ENCODE measurements at places on chromosomes 3 and 15.
A peak's percentile ranks its signal among the peaks of the same experiment; 100 is the strongest.

GRCh38 chr15:82159922-82160321 lies 102.6 kb downstream of the EFL1 start:
- no peaks in the 10 kb centered on the region for H3K4me1 ChIP-seq
- H3K4me3 ChIP-seq: no peak overlapping the region
- no peak for DNase-seq
- H3K36me3 ChIP-seq: no peaks in the 10 kb centered on the region
- no peak overlapping the region for H3K27ac ChIP-seq

- no peaks in the 10 kb centered on the region for H3K27me3 ChIP-seq
- DNase-seq: no peak
- H3K36me3 ChIP-seq: no peaks in the 10 kb centered on the region
- no peaks in the 10 kb centered on the region for H3K4me1 ChIP-seq
- H3K27ac ChIP-seq: no peak overlapping the region
- H3K4me3 ChIP-seq: no peak overlapping the region
Measured at GRCh38 chr3:40847551-40847992, 322.8 kb downstream of the ZNF621 start.

- H3K27me3 ChIP-seq: no peaks in the 10 kb centered on the region
- no peak overlapping the region for H3K4me3 ChIP-seq
- DNase-seq: peak; percentile 50
- H3K36me3 ChIP-seq: no peaks in the 10 kb centered on the region
- H3K4me1 ChIP-seq: peaks cover 13% of the 10 kb centered on the region
- H3K27ac ChIP-seq: peak overlapping the region; percentile 11
Measured at GRCh38 chr3:133540896-133541674, 32.4 kb upstream of the CDV3 start.

GRCh38 chr3:62632510-62633294 lies 242.5 kb downstream of the CADPS start:
- H3K4me3 ChIP-seq: no peak overlapping the region
- no peaks in the 10 kb centered on the region for H3K36me3 ChIP-seq
- H3K27me3 ChIP-seq: no peaks in the 10 kb centered on the region
- DNase-seq: peak; percentile 60

DNA sequence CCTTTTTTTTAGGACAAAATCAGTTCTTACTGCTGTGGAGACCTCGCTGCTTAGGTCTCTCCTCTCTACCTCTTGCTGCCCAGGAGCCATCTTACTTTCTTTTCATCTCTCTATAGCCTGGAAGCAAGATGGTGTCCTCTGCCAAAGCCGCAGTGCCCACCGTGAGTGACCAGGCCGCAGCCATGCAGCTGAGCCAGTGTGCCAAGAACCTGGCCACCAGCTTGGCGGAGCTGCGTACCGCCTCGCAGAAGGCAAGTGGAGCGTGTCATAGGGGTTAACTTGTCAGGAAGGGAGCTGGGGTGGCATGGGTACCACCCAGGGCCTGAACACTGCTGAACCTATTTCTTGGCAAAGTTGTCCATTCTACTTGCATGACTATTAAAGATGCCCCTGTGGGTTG lies 320.3 kb upstream of the TPM1 start:
- DNase-seq: no peak
- H3K4me3 ChIP-seq: no peak overlapping the region
- no peaks in the 10 kb centered on the region for H3K4me1 ChIP-seq
- no peaks in the 10 kb centered on the region for H3K27me3 ChIP-seq
- no peak overlapping the region for H3K27ac ChIP-seq

- peaks cover 16% of the 10 kb centered on the region for H3K4me1 ChIP-seq
- peak overlapping the region; percentile 65 for H3K27ac ChIP-seq
- no peak overlapping the region for H3K4me3 ChIP-seq
Measured at GRCh38 chr3:14485981-14486380, 54.2 kb downstream of the GRIP2 start.

- no peaks in the 10 kb centered on the region for H3K4me1 ChIP-seq
- H3K36me3 ChIP-seq: no peaks in the 10 kb centered on the region
- no peak for DNase-seq
- H3K27me3 ChIP-seq: no peaks in the 10 kb centered on the region
- H3K27ac ChIP-seq: no peak overlapping the region
Measured at GRCh38 chr15:22995795-22996194, 15.6 kb upstream of the CYFIP1 start.

- no peaks in the 10 kb centered on the region for H3K4me1 ChIP-seq
- H3K4me3 ChIP-seq: no peak overlapping the region
- H3K36me3 ChIP-seq: no peaks in the 10 kb centered on the region
- no peaks in the 10 kb centered on the region for H3K27me3 ChIP-seq
Measured at GRCh38 chr3:41569632-41570305, 370.5 kb downstream of the CTNNB1 start.

DNA sequence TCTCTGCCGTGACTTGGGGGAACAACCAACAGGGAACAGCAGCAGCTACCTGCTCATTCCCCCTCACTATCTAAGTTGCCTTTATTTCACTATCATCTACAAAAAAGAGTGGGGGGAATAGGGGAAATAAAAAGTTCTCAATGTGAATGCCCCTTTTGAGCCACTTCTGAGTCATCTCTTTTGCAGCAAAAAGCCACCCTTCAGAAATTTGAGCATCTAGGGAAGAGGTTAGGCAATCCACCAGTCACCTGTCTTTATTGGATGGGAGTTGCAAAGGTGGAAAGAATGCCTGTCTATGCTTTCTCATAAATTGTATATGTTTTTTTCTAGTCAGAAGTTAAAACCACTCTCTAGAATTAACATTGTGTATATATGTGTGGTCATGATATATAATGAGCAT lies 41.1 kb downstream of the GPD1L start:
- no peak for DNase-seq
- no peaks in the 10 kb centered on the region for H3K4me1 ChIP-seq
- no peaks in the 10 kb centered on the region for H3K36me3 ChIP-seq
- no peak overlapping the region for H3K27ac ChIP-seq
- H3K4me3 ChIP-seq: no peak overlapping the region

GRCh38 chr3:492586-493316 lies 296.2 kb downstream of the CHL1 start:
- peak overlapping the region; percentile 39 for H3K4me3 ChIP-seq
- no peaks in the 10 kb centered on the region for H3K27me3 ChIP-seq
- no peaks in the 10 kb centered on the region for H3K36me3 ChIP-seq
- 0 out of 2 replicates have a peak, but pooled peaks cover 2% of the 10 kb centered on the region for H3K4me1 ChIP-seq
- DNase-seq: peak; percentile 36

- H3K4me1 ChIP-seq: peaks cover 12% of the 10 kb centered on the region
- H3K4me3 ChIP-seq: no peak overlapping the region
- no peaks in the 10 kb centered on the region for H3K27me3 ChIP-seq
- DNase-seq: peak; percentile 75
- no peak overlapping the region for H3K27ac ChIP-seq
- no peaks in the 10 kb centered on the region for H3K36me3 ChIP-seq
Measured at GRCh38 chr3:156449710-156450574, 105.0 kb downstream of the SSR3 start.

DNA sequence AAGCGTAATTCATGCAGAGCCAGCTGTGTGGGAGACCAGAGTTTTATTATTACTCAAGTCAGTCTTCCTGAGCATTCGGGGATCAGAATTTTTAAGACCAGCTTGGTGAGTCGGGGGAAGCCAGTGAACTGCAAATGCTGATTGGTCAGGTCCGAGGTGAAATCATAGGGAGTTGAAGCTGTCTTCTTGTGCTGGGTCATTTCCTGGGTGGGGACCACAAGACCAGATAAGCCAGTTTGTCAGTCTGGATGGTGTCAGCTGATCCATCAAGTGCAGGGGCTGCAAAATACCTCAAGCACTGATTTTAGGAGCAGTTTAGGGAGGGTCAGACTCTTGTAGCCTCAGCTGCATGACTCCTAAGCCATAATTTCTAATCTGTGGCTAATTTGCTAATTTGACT lies 228.1 kb upstream of the ATP10A start:
- H3K27me3 ChIP-seq: no peaks in the 10 kb centered on the region
- no peaks in the 10 kb centered on the region for H3K4me1 ChIP-seq
- H3K36me3 ChIP-seq: no peaks in the 10 kb centered on the region
- H3K4me3 ChIP-seq: no peak overlapping the region

DNA sequence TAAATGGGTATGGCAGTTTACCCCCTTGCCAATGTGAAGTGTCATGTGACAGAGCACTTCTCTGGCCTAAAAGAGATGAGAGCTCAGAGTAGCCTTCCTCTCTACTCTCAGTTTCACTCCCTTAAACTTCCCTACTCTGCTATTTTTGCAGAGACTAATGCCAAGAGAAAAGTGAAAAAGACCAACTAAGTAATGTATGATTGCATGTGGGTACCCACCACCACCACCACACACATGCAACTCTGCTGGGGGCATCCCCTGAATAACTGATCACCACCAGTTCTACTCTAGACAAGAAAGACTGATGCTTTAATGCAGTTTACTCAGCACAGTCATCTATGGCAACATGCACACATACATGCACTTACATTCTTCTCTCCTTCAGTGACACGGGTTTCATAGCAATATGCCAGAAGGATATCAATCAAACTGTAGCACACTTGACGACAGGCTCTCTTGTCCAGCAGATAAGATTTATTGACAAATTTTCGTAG lies 31.3 kb downstream of the SHQ1 start:
- peaks cover 43% of the 10 kb centered on the region for H3K4me1 ChIP-seq
- H3K27me3 ChIP-seq: no peaks in the 10 kb centered on the region
- peak overlapping the region; percentile 50 for H3K27ac ChIP-seq
- H3K36me3 ChIP-seq: no peaks in the 10 kb centered on the region
- H3K4me3 ChIP-seq: peak overlapping the region; percentile 6

- no peak for DNase-seq
- H3K4me1 ChIP-seq: no peaks in the 10 kb centered on the region
- no peak overlapping the region for H3K27ac ChIP-seq
- H3K27me3 ChIP-seq: no peaks in the 10 kb centered on the region
- no peaks in the 10 kb centered on the region for H3K36me3 ChIP-seq
Measured at GRCh38 chr3:155194973-155195957, 98.2 kb downstream of the STRIT1 start.

DNA sequence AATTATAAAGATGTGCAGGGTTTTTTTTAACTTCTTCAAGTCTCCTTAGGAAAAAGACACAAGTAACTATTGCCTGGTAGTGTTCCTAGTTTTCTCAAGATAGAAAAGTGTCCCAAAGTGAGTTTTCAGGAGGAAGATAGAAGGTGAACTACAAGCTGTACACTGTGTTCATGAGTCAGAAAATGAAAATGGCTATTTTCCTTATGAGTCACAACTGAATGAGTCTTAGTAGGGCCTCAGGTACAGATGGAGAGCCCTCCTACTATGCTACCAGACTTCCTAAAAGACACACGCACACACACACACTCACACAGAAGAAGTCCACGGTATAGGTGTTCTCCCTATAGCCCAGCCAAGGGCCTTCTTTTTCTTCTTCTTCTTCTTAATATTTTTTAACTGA lies 3.1 kb downstream of the MYO1E start:
- DNase-seq: no peak
- no peaks in the 10 kb centered on the region for H3K36me3 ChIP-seq
- H3K4me1 ChIP-seq: no peaks in the 10 kb centered on the region
- H3K27ac ChIP-seq: no peak overlapping the region
- H3K27me3 ChIP-seq: peaks cover 19% of the 10 kb centered on the region
- no peak overlapping the region for H3K4me3 ChIP-seq

DNA sequence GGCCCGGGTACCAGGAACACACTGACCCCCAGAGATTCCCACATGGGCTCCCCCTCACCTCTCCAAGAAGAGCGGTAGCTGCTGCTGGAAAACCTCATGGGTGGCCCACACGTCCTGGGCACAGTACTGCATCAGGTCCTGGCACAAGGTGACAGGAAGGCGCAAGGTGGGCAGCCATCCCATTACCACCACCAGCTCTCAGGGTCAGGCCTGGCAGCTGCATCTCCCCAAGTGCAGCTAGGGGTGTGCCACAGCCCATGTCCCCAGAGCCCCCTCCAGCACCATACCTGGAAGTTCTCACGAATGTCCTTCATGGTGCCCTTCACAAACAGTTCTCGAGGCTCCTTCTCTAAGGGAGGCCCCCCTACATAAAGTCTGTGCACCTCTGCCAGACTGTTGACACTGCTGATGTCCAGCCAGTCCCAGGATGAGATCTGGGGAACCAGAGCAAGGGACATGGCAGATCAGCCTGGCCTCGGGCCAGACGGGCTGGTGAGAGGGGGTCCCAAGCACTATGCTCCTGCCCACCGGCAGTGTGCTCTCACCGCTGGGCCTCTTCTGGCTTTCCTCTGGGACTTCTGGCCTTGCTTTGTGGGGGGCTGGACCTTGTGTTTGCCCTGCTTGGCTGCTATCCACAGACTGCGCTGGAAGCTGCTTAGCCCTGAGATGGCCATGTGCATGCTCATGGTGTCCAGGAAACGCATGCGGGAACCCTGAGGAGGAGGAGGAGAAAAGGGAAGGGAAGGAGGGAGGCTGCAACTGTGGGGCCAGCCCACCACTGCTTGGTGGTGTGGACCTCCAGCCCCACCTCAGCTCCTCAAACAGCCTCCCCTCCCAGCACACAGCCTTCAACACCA lies 6.0 kb downstream of the POLG start:
- H3K36me3 ChIP-seq: peaks cover 56% of the 10 kb centered on the region
- no peak for DNase-seq
- H3K27ac ChIP-seq: no peak overlapping the region
- H3K4me3 ChIP-seq: no peak overlapping the region
- no peaks in the 10 kb centered on the region for H3K27me3 ChIP-seq

GRCh38 chr3:115165701-115166100 lies 18.6 kb upstream of the ZBTB20 start:
- H3K27ac ChIP-seq: no peak overlapping the region
- DNase-seq: no peak
- no peaks in the 10 kb centered on the region for H3K36me3 ChIP-seq
- H3K27me3 ChIP-seq: no peaks in the 10 kb centered on the region
- no peak overlapping the region for H3K4me3 ChIP-seq

DNA sequence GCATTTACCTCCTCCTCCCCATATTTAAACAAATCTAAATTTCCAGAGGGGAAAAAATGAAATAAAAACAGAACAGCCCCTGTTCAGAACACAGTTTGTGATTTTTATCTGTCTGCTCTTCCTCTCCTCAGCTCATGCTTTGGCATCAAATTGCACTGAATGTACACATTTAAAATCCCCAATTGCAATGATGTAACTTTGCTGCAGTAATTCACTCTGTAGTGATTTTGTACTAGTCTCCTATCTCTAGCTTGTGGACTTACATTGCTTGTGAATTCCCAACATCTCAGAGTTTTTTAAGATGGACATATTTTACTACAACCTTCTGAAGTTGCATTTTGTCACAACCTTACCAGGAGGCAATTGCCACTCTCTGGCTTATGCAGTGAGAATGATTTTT lies 81.6 kb upstream of the ROBO2 start:
- H3K4me3 ChIP-seq: no peak overlapping the region
- no peaks in the 10 kb centered on the region for H3K36me3 ChIP-seq
- no peak overlapping the region for H3K27ac ChIP-seq
- no peaks in the 10 kb centered on the region for H3K4me1 ChIP-seq
- no peaks in the 10 kb centered on the region for H3K27me3 ChIP-seq

All from MM.1S (cell line).